ENCODE measurements at places on chromosomes 4 and X. TPM values are rescaled to one million over a fixed set of nuclear protein-coding genes. Genes with fewer than 3 reads are reported as not detected.

GRCh38 chr4:48681856-48682255 is 98.2 kb downstream of the FRYL start:
- no peak for DNase-seq

The ANXA3 gene
- 148 TPM for total RNA-seq

GRCh38 chr4:69092190-69092589 is 4.1 kb upstream of the UGT2B7 start:
- no peak for DNase-seq

GRCh38 chr4:3013839-3014350 is 50.5 kb downstream of the GRK4 start:
- DNase-seq = no peak

DNA sequence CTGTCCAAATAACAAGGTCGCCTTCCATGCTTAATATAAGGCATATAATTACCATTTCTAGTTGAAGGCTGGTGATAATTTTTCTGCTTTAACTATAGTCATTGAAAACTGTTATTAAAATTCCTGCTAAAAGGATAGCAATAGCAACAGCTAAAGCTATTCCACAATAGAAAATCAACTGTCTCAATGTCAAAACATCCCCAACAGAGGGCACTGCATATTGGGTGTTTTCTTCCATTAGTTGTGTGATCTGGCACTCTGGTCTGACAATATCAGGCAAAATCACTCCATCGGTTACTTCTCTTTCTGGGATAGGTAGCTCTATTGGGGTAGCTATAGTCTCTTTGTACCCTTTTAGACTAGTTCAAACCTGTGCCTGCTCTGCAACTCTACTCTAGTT is 53.5 kb downstream of the TMPRSS11F start:
- DNase-seq = no peak

DNA sequence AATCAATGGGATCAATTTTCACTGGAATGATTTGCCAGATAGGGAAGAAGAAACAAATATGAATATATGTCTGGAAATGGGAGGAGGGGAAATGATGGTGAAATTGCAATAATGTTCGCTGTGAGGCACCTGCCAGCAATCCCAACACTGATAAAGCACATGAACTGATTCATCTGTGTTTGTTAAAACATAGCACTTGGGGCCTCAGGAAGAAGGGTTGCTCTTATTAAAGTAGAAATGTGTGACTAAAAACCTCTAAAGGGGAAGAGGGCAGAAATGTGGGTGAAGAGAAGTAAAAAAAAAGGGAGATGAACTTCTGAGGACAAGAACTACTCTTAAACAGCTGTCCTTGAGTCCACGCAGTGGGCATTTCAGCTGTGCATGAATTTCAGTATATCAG is 101.4 kb downstream of the C4orf51 start:
- DNase-seq = no peak

Measured in lower lobe of right lung (tissue), 2 donors.